ENCODE measurements at places on chromosomes 12 and 14. TPM values are rescaled to one million over a fixed set of nuclear protein-coding genes. Genes with fewer than 3 reads are reported as not detected.

DNA sequence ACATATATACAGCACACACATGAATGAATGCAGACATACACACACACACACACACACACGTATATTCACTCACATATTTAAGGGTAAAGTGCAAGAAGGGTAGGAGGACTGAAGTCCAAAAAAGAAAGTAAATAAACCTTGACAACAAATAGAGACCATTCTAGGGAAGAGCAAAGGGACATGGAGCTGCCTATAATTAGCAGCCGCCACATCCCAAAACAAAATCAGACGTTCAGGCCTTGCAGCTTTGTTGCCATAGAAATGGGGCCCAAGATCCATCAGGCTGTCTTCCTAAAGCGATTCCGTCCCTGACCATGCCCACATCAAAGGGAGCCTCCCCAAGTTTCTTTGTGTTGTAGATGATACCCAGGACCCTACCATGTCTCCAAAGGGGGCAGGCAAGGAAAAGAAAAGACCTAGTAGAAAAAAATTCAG, 703.5 kb upstream of the TBX3 start:
- no peak overlapping the region for H3K4me3 ChIP-seq
- 0 out of 2 replicates have a peak, but pooled peaks cover 1% of the 10 kb centered on the region for H3K4me1 ChIP-seq
- no peaks in the 10 kb centered on the region for H3K36me3 ChIP-seq

DNA sequence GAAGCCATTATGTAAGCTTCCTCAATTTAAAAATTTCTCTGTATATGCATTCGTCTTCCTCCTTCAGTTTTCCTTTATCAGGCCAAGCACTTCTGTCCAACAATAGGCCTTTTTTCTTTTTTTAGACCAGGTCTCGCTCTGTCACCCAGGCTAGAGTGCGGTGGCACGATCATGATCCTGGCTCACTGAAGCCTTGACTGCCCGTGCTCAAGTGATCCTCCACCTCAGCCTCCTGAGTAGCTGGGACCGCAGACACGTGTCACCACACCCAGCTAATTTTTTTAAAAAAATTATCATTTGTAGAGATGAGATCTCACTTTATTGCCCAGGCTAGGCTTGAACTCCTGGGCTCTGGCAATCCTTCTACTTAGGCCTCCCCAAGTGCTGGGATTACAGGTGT, 25.8 kb downstream of the TAOK3 start:
- no peaks in the 10 kb centered on the region for H3K36me3 ChIP-seq
- H3K27me3 ChIP-seq, result no peaks in the 10 kb centered on the region
- H3K4me3 ChIP-seq, result no peak overlapping the region
- no peak overlapping the region for H3K27ac ChIP-seq
- peaks cover 4% of the 10 kb centered on the region for H3K4me1 ChIP-seq
- no peak for DNase-seq

DNA sequence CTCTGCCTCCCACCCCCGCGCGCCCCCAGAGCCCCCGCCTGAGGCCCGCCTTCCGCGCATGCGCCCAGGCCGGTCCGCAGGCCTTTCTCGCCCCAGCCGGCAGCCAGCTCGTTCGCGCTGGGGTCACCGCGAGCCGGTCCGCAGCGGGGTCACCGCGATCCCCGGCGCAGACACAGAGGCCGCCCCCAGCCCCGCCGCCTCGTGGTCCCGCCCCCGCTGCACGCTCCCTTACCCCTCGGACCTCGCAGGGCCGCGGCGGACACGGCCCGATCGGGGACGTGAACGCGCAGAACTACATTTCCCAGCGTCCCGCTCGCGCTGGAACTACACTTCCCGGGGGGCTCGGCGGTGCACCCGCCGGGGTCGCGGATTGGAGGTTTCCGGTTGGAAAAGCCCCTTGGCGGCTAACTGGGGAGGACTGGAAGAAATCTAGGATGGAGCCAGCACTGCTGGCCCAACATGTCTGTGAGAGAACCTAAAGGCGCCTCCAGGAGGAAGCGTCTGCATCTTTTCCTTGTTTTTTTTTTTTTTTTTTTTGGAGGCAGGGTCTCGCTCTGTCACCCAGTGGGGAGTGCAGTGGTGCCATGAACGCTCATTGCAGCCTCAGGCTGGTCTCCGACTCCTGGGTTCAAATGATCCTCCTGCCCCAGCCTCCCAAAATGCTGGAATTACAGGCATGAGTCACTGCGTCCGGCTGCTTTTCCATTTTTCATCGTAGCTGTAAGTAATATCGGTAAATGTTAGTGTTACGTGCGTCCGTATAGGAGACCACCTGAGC, at the start of gene ZNF605:
TSS of gene ZNF605 (minus strand) at position 296 of the 778 bp plus-strand sequence. CDS start 10,671 bp downstream, outside the sequence.
- no peaks in the 10 kb centered on the region for H3K27me3 ChIP-seq
- H3K4me1 ChIP-seq, result peaks cover 6% of the 10 kb centered on the region
- peak; percentile 89 for DNase-seq

- peak; percentile 98 for DNase-seq
- no peak overlapping the region for H3K4me3 ChIP-seq
Measured at GRCh38 chr14:90409209-90409730, 12.4 kb downstream of the CALM1 start.

GRCh38 chr12:45948546-45948945, 41.8 kb downstream of the SCAF11 start:
- no peak overlapping the region for H3K4me3 ChIP-seq
- H3K4me1 ChIP-seq, result peaks cover 8% of the 10 kb centered on the region
- peaks cover 11% of the 10 kb centered on the region for H3K36me3 ChIP-seq
- H3K27me3 ChIP-seq, result no peaks in the 10 kb centered on the region
- no peak overlapping the region for H3K27ac ChIP-seq
- DNase-seq, result no peak

The TAS2R30 gene
- 7.2 TPM for total RNA-seq

The KRT71 gene
- not detected for total RNA-seq

- H3K27ac ChIP-seq, result no peak overlapping the region
- no peak for DNase-seq
- H3K27me3 ChIP-seq, result no peaks in the 10 kb centered on the region
- no peak overlapping the region for H3K4me3 ChIP-seq
- no peaks in the 10 kb centered on the region for H3K36me3 ChIP-seq
Measured at GRCh38 chr12:1320021-1320420, 274.4 kb downstream of the FBXL14 start.

DNA sequence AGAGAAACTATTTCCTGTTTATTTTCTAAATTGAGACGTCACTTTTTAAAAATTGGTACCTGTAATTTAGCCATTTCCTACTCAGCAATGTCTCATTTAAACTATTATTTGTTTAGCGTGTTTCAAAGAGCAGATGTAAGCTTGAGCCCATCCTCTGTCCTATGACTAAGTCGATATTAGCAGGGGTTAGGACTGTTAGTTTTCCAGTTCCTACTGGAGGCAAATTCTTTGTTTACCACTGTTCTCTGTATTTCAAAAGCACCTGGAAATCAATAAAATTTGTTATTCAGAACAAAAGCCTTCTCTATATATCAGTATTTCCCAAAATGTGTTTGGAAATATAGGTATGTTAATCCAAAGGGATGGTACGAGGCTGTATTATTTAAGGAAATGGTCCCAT, 42.4 kb downstream of the MDM2 start:
- H3K27ac ChIP-seq, result no peak overlapping the region
- H3K4me1 ChIP-seq, result no peaks in the 10 kb centered on the region
- H3K36me3 ChIP-seq, result peaks cover 2% of the 10 kb centered on the region
- DNase-seq, result no peak
- no peak overlapping the region for H3K4me3 ChIP-seq

The KRT77 gene
- total RNA-seq, result not detected

The ALG10 gene
- 9.7 TPM for total RNA-seq

DNA sequence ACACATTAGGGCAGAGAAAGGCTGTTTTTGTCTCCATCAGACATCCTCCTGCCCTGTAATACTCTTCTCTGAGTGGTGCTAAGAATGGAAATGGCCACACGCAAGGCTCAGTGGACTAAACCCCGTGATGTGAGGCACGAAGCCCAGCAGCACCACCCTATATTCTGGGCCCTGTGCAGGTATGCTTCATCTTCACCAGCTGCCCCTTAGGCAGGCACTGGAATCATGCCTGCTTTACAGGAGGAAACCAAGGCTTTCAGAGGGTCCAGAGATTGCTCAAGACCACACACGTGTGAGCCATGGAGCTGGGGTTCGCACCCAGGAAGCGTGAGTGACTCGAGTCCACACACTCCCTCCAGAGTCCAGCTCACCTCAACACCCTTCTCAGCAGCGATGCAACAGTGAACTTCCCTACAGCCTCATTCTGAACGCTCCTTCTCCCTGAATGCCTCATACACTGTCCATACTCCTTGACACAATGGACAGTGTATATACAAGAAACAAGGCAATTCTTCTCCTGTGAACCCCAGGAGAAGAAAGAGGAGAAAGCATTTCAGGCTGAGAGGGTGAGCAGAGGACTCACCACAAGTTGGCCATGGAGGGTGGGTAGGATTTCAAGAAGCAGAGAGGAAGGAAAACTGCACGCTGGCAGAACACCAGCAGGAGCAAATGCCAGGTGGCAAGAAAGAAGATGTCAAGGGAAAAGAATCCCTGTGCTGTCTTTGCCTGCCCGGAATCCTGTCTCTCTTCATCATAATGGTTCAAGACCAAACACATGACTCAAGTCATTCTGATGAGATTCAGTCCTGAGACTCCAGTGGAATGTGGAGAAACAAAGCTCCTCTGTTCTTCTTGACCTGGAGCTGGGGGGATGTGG, 39.1 kb downstream of the NT5DC3 start:
- peaks cover 2% of the 10 kb centered on the region for H3K36me3 ChIP-seq
- peaks cover 26% of the 10 kb centered on the region for H3K4me1 ChIP-seq
- H3K4me3 ChIP-seq, result no peak overlapping the region
- H3K27ac ChIP-seq, result peak overlapping the region; percentile 36
- peak; percentile 81 for DNase-seq

GRCh38 chr12:75257510-75257909, 47.9 kb upstream of the KCNC2 start:
- H3K36me3 ChIP-seq, result no peaks in the 10 kb centered on the region
- peak; percentile 0 for DNase-seq
- H3K27ac ChIP-seq, result no peak overlapping the region
- H3K4me1 ChIP-seq, result no peaks in the 10 kb centered on the region

The PLEK2 gene
- total RNA-seq, result 2.5 TPM

The GLT1D1 gene
- not detected for total RNA-seq

The TMPO gene
- total RNA-seq, result 102 TPM

- H3K36me3 ChIP-seq, result no peaks in the 10 kb centered on the region
- DNase-seq, result peak; percentile 98
- H3K27ac ChIP-seq, result peak overlapping the region; percentile 64
- no peak overlapping the region for H3K4me3 ChIP-seq
- H3K27me3 ChIP-seq, result no peaks in the 10 kb centered on the region
Measured at GRCh38 chr12:116426391-116427136, 132.6 kb upstream of the MAP1LC3B2 start.

GRCh38 chr12:42652048-42652447, 62.5 kb upstream of the PRICKLE1 start:
- no peak for DNase-seq
- no peaks in the 10 kb centered on the region for H3K36me3 ChIP-seq
- no peaks in the 10 kb centered on the region for H3K4me1 ChIP-seq
- no peak overlapping the region for H3K27ac ChIP-seq
- no peak overlapping the region for H3K4me3 ChIP-seq

The SLC4A8 gene
- total RNA-seq, result 5.2 TPM

DNA sequence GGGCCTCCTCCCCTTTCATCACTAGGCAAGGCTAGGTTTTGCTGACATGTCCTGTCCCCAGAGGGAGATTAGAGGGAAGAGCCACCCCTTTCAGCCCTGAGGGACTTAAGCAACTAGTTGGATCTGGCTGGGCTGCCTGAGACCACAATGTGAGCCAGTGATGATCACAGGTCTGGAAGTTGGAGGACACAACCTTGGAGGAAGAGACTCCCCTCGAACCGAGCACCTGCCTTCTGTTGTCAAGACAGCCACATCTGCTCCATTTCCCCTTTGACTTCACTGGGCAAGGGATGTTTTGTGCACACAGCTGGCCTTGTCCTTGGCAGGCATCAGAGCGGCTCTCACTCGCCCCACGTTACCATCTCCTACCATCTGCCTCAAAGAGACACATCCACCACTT, 31.4 kb downstream of the MVK start:
- DNase-seq, result no peak
- H3K4me1 ChIP-seq, result no peaks in the 10 kb centered on the region
- no peak overlapping the region for H3K4me3 ChIP-seq
- H3K27ac ChIP-seq, result no peak overlapping the region

The NKX2-1 gene
- not detected for total RNA-seq

- H3K4me1 ChIP-seq, result no peaks in the 10 kb centered on the region
- no peaks in the 10 kb centered on the region for H3K36me3 ChIP-seq
- H3K4me3 ChIP-seq, result no peak overlapping the region
- DNase-seq, result no peak
- H3K27ac ChIP-seq, result no peak overlapping the region
Measured at GRCh38 chr12:104505095-104505818, 48.5 kb downstream of the CHST11 start.

- no peaks in the 10 kb centered on the region for H3K4me1 ChIP-seq
- no peaks in the 10 kb centered on the region for H3K27me3 ChIP-seq
- H3K4me3 ChIP-seq, result no peak overlapping the region
- H3K27ac ChIP-seq, result no peak overlapping the region
- H3K36me3 ChIP-seq, result no peaks in the 10 kb centered on the region
Measured at GRCh38 chr12:119340578-119340977, 6.0 kb downstream of the CCDC60 start.

The GPR84 gene
- total RNA-seq, result not detected

The LBHD2 gene
- total RNA-seq, result not detected

The AQP5 gene
- total RNA-seq, result not detected

DNA sequence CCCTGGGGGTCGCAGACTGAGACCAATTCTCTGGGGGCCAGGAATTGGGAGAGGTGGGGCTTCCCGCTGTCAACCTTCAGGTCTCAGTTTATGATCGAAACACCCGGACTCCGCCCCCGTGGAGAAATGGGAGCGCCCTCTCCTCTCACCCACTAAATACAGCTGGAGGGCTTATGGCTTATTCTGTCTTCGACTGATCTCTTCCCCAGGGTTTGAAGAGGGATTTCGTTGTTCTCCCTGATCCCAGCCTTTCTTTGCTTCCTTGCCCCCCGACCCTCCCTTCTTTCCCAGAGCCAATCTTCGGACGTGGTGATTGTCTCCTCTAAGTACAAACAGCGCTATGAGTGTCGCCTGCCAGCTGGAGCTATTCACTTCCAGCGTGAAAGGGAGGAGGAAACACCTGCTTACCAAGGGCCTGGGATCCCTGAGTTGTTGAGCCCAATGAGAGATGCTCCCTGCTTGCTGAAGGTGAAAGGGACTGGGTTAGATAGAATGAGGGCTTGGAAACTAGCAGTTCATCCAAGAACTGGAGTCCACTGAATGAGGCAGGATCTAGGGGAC, 607 bp downstream of the OS9 start:
- no peak for DNase-seq
- H3K27me3 ChIP-seq, result no peaks in the 10 kb centered on the region
- peaks cover 15% of the 10 kb centered on the region for H3K36me3 ChIP-seq
- peak overlapping the region; percentile 73 for H3K4me3 ChIP-seq
- H3K27ac ChIP-seq, result peak overlapping the region; percentile 75
